ENCODE measurements at places on chromosomes 1 and 21. TPM values are rescaled to one million over a fixed set of nuclear protein-coding genes. Genes with fewer than 3 reads are reported as not detected.

- DNase-seq = peak; percentile 3
Observed at GRCh38 chr1:240582953-240583352, 29.0 kb downstream of the GREM2 start.

DNA sequence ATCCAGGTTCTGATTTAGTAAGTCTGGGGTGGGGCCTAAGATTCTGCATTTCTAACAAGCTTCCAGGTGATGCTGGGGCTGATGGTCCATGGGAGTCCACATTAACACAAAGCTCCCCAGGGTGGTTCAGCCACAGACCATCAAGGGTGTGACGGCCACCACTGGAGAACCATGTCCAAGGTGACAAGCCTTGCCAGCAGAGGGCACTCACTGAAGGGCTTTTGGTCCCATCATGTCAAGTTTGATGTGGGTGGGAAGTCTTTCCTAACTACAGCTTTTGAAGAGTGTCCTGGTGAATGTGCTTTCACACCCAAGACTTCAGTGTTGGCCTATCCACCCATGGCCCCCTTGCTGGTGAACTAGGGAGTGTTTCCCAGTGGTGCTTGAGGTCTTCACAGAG is 67.1 kb downstream of the UBE2T start:
- DNase-seq = peak; percentile 31

- DNase-seq = no peak
Observed at GRCh38 chr21:20030390-20030789, 967.8 kb upstream of the NCAM2 start.

KCNT2 gene
- 7.3 TPM for total RNA-seq

NCAM2 gene
- 5.2 TPM for total RNA-seq
